SJSA1 (cell line): ENCODE measurements at places on chromosomes 1 and 21. TPM values are rescaled to one million over a fixed set of nuclear protein-coding genes. Genes with fewer than 3 reads are reported as not detected.

DNA sequence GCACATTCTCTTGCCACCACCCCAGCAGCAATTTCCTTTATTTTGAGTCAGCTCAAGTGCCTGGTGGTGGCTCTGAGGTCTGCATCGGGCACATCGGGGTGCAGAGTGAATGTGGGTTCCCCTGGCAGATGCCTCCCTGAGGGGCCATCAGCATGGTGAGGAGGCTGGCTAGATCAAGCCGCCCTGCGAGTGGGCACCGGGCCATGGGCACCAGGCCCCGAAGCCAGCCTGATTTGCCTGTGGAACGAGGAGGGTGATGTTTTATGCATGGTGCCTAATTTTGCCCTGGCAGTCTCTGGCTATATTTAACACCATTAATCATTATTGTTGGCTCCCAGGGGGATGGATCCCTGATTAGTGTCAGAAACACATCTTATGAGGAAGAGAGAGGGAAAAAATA, 36.3 kb downstream of the ACTL8 start:
- no peak overlapping the region for H3K4me3 ChIP-seq
- H3K27me3 ChIP-seq: peaks cover 31% of the 10 kb centered on the region
- DNase-seq: no peak
- H3K27ac ChIP-seq: no peak overlapping the region

DNA sequence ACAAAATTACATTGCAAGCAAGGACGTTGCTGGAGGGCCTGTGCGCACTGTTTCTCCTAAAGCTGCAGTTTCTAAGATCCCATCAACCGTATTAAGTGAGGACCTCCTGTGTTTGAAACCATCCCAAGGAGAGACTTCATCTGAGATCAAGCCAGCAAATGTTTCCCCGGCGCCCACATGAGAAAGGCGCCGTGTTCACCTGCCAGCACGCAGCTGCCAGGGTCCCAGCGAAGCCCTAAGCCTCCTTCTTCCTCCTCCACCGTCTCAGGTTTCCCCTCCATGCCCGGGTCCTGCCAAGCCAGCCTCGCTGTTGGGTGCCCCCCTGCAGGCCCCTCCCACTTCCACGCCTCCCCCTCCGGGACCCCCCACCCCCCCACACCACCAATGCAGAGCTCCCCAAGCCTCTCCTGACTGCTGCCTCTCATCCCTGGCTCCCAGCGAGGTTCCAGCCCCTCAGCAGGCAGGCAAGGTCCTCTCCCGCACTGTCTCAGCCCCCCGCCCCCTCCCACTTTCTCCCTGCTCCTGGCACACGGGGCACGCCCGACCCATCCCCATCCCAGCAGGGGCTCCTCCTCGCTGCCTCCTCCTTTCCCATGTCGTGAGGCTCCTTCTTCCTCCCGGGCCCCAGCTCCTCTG, 8.6 kb upstream of the TFF1 start:
- H3K36me3 ChIP-seq: no peaks in the 10 kb centered on the region
- no peak for DNase-seq
- H3K27ac ChIP-seq: no peak overlapping the region
- H3K4me3 ChIP-seq: no peak overlapping the region
- H3K27me3 ChIP-seq: no peaks in the 10 kb centered on the region

The OR10Z1 gene
- total RNA-seq: not detected in 2 replicates

The LORICRIN gene
- not detected in 2 replicates for total RNA-seq

GRCh38 chr1:3472906-3473305, 18.4 kb downstream of the ARHGEF16 start:
- no peak overlapping the region for H3K4me3 ChIP-seq
- H3K36me3 ChIP-seq: peaks cover 49% of the 10 kb centered on the region
- H3K27me3 ChIP-seq: no peaks in the 10 kb centered on the region
- peaks cover 73% of the 10 kb centered on the region for H3K4me1 ChIP-seq
